Upper lobe of left lung (tissue), 6 donors: ENCODE measurements at places on chromosomes 7 and 10.

DNA sequence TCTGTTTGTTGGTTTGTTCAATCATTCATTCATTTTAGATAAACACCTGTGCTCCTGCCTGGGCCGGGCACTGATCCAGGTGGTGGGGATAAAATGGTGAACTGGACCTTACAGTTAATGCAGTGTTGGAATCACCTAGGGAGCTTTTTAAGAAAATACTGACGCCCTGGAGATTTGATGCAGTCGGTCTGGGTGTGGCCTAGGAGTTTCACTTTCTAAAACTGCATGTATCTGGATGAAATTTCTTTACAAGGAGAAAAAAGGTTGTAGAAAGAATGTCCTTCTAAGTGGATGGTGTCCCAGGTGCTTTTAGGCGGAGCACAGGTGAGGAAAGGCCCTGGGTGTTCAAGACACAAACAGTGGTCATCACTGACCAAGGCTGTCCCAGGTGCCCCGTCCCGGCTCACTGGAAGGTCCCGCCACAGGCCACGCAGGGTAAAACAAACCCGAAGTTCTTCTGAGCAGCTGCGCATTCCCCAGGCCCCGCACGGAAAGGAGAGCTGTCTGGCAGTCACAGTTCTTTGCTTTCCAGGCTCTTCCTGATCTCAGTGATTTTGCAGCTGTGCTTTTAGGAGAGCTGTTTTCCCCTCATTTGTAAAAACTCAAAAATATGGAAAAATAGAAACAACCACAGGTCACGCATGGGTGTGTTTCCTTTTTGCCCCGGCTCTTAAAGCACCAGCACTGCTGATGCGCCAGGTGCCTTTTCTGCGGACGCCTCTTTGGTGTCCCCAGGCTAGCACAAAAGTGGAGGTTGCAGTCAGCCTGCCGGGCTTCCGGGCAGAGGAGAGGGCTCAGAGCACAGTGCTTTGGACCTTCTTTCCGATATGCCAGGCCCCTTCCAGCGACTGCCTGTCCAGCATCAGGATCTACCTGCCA is 161.9 kb downstream of the GRK5 start:
- DNase-seq: no peak

DNA sequence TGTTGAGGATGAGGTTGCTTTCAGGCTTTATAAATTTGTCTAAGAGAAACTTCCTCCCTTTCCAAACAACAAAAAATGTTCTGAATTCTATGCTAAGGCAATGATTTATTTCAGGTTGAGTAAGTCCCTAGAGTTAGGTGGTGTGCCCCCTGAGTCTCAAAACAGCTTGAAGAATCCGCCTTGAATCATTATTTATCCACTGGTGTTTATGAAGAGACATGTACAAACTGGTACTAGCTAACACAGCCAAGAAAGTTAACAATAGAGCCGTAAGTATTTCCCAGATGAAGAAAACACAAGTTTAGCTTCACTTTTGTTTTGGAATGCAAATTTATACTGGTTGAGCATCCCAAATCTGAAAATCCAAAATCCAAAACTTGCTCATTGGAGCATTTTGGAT is 66.2 kb upstream of the SRPK2 start:
- DNase-seq: no peak

DNA sequence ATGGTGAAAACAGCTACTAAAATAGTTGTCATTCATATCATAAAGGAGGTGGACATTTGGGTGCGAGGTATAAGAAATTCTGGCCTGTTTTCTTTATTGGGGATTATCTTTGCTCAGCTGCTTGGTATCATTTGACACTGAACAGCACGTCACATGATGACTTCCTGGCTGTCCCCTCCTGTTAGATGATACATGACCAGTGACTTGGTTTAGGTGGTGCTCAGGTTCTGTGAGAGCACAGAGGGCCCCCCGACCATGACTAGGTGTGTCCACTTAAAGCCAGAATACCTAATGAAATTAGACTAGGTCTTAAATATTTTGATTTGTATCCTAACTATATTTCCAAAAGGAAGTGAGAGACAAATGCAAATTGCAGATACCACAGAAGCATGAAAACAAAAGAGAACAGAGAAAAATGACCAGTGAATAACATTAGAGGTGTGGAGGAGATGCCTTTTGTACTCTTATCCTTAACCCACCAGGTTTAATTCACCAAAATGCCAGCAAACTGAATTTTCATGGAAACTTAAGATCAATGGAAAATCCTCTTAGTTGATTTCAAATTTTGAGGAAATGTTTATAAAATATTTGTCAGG is 50.6 kb upstream of the GJD4 start:
- no peak for DNase-seq

- no peak for DNase-seq
Observed at GRCh38 chr7:103048833-103049232, 25.8 kb downstream of the FBXL13 start.

GRCh38 chr7:99027241-99027640 is 116.7 kb downstream of the SMURF1 start:
- DNase-seq: no peak

GRCh38 chr7:18420748-18421147 is 74.8 kb upstream of the HDAC9 start:
- no peak for DNase-seq

DNA sequence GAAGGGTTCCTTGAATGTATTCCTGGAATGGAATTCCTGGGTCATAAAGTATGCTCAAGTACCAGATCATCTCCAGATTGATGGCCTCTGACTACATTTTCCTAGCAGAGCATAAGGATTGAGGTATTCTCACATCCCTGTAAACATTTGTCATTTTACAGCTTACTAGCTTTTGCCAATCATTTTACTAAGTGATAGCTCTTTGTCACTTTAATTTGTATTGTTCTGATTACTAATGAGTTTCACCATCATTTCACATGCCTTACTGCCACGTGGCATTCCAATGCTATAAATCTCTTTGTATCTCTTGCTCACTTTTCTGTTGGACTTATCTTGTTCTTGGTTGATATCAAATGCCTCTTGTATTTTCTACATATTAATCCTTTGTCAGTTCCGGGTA is 68.6 kb upstream of the CACNB2 start:
- no peak for DNase-seq

DNA sequence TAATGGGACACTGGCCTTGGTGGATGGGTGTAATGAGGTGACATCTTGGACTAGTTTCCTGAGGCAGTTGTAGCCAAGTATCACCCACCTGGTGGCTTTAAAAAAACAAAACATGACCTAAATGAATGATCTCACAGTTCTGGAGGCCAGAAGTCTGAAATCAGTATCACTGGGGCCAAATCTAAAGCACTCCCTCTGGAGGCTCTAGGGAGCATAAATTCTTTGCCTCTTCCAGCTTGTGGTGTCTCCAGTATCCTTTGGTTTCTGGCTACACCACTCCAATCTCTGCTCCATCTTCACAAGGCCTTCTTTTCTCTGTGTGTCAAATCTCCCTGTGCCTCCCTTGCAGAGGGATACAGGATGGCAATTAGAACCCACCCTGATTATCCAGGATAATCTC is 342.9 kb downstream of the CALN1 start:
- no peak for DNase-seq

GRCh38 chr10:49167425-49168170 is 20.6 kb downstream of the TMEM273 start:
- no peak for DNase-seq

DNA sequence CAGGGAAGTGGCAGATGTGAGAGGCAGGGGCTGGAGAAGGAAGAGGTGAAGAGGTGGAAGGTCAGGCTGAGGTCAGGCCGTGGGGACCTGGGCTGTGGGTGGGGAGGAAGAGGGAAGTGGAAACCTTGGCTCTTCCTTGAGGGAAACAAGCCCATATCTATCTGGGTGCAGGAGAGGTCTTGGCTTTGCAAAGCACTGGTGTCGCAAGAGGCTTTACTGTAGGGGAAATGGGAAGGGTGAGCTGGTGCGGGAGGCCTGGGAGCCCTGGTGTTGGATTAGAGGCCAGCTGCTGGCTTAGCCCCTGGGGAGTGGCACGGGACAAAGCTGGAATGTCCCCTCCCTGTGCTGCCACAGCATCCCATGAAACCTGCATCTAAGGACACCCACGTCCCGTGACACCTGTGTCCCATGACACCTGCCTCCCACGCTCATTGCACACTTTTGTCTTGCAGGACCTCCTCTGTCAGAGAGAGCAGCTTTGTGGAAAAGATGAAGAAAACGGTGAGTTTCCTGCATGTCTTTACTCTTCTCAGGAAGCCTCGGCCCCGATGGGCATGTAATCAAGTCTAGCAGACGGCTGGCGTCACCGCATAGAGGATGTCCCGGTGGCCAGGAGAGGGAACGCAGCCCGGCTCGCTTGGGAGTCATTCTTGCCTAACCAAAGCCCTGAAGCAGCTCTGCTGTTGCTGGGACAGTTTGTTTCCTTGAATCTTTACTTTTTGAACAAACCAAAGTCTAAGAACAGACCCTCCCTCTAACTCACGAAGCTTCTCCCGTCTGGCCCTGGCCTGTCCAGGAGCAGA is 22.2 kb downstream of the TMEM120A start:
- no peak for DNase-seq

GRCh38 chr10:122138831-122139625 is 132.1 kb upstream of the BTBD16 start:
- DNase-seq: no peak
